ENCODE measurements at places on chromosomes 3 and 15.

DNA sequence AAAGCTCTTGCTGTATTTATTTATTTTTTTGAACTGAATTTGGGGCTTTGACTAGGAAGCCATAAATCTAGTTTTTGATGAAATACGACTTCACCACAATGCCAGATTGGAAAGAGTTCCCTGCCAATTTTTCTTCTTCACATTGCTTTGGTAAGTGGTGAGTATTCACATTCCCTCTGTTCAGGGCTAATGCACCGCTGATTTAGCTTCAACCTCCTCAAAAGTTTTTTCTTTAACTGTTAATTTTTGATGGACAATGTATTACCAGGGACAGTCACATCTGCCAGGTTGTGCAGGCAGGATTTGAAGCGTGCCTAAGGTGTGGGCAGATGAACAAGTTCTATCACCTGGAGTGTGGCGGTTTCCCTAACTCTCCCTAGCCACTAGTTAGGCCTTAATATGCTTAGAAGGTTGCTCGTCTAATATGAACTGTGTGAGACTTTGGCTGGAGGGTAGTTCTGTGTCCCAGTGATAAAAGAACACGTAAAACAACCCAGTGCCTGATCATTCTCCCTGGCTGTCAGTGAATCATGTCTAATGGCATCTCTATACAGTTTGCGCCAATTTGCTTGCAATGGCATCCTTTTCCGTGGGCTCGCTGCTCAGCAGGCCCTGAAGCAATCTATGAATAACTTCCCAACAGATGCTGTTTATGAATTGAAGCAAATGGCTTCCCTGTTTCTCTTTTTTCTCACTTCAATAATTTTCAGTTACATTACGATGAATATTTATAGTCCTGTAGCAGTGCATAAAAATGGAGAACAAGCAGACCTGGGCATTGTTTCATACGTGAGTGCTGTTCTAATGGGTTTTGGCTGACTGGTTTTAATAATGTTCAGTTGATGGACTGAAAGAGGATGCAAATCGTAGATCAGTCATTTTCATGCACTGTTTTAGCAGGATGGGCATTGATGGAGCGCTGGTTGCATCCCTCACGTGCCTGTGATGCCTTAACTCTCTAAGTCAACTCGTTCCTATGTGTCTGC lies 243.2 kb upstream of the SUCLG2 start:
- DNase-seq, result no peak

- no peak for DNase-seq
Measured at GRCh38 chr3:1469687-1470086, 376.9 kb downstream of the CNTN6 start.

GRCh38 chr3:42499478-42499871 lies 3.0 kb upstream of the VIPR1 start:
- DNase-seq, result no peak

GRCh38 chr3:156816091-156816793 lies 9.9 kb upstream of the LEKR1 start:
- DNase-seq, result peak; percentile 24

DNA sequence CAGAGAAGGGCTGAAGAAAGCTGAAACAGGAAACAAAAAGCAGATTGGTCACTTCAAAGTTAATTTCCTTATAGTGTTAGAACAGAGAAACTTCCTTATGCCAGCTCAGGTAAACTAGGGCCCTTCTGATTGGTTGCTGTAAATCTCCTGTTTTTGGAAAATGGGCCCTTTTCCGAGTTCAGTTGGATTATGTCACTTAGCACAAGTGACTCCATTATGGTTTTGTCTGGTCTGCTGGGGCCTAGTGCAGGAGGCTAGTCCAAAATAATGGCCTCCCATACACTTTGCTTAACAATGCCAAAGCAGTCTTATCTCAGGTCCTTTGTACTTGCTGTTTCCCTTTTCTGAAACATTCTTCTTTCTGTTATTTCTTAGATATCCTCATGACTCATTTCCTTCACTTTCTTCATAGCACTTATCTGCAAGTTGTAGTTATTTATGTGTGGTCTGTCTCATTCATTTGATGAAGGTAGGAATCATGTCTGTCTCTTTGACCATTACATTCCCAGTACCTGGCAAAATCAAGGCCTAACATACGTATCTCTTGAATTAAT lies 7.7 kb upstream of the DCP1A start:
- DNase-seq, result no peak

- DNase-seq, result no peak
Measured at GRCh38 chr15:48643776-48644466, 1.6 kb downstream of the FBN1 start.

GRCh38 chr3:47912006-47912504 lies 104.2 kb downstream of the MAP4 start:
- no peak for DNase-seq

GRCh38 chr3:155488671-155489070 lies 195.2 kb upstream of the STRIT1 start:
- no peak for DNase-seq
